ENCODE measurements at places on chromosomes 11 and 22. TPM values are rescaled to one million over a fixed set of nuclear protein-coding genes. Genes with fewer than 3 reads are reported as not detected.

The CATSPERZ gene
- not detected for total RNA-seq

The ANKK1 gene
- 1.5 TPM for total RNA-seq

The GLYATL2 gene
- total RNA-seq: not detected

The FAM83F gene
- 12.8 TPM for total RNA-seq

The ARSA gene
- 44.2 TPM for total RNA-seq

- DNase-seq: no peak
Observed at GRCh38 chr11:133137270-133137669, 395.0 kb downstream of the OPCML start.

GRCh38 chr11:67023957-67024353, 1.0 kb downstream of the SYT12 start:
- no peak for DNase-seq

GRCh38 chr11:74847895-74848294, 99.2 kb downstream of the RNF169 start:
- DNase-seq: no peak

- DNase-seq: peak; percentile 77
Observed at GRCh38 chr11:131683666-131684065, 313.3 kb downstream of the NTM start.

GRCh38 chr11:82194521-82194920, 539.1 kb downstream of the FAM181B start:
- DNase-seq: no peak

- no peak for DNase-seq
Observed at GRCh38 chr22:33726294-33726734, 194.0 kb downstream of the LARGE1 start.

- DNase-seq: no peak
Observed at GRCh38 chr11:7571640-7572000, 57.8 kb downstream of the PPFIBP2 start.

DNA sequence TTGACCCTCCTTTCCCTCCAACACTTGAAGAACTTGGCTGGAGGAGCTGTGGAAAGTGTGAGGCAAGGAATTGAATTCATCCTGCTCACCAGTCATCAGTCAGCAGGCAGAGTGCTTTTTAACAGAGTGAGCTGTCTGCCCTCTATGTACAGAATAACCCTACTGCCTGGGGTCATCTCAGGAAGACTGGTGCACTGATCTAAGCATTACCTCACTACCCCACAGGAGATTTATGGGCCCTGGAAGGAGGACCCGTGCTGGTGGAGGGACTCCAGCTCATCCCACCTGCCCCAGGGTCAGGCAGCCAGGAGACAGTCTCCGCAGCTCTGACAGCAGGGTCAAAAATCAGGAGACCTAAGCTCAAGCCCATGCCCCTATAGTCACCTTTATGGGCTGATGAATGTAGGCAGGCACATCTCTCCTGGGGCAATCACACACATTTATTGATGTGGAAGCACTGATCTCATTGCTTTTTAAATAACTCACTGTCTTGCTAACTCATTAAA, 270.8 kb upstream of the SESN3 start:
- DNase-seq: no peak

- no peak for DNase-seq
Observed at GRCh38 chr11:10072142-10072541, 221.9 kb downstream of the SBF2 start.

GRCh38 chr11:57648801-57649735, 644 bp downstream of the YPEL4 start:
- DNase-seq: no peak

DNA sequence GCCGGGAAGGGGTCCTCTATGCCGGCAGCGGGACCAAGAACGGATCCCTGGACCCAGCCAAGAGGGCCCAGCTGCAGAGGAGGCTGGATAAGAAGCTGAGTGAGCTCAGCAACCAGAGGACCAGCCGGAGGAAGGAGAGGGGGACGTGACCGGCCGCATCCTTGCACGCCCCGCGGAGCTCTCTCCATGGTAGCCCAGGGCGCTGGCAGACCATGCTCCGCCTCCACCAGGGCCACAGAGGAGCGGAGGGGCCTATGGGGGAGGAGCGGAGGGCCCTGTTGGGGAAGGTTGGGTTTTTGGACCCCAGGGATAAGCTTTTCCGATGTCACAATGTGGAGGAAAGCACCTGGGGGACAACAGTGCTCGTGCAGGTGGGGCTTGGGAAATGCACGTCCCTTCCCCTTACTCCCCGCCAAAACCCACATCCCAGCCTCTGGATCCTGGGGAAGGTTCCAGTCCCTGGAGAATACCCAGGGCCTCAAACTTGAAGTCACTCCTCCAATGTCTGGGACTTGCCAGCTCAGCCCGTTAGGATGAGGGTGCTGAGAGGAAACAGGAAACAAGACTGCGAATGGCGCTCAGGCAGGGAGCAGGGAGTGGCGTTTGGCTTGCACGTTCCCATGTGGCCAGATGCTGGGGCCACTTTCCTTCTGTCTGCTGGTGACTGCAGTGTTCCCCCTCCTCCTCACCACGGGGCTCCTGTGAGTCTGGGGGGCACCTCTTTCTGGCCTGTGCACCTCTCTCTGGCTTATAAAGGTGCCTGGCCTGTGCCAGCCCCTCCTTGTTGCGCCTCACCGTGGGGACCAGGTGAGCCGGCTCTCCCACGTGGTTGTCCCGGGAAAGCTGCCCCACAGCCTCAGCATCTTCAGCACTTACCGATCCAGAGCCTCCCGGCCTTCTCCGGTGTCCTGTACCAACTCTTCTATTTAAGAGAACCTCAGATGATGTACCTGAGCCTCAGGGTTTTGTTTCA, 36.2 kb downstream of the IGHMBP2 start:
- DNase-seq: no peak

GRCh38 chr11:15072551-15073143, 746 bp upstream of the CALCB start:
- DNase-seq: no peak

DNA sequence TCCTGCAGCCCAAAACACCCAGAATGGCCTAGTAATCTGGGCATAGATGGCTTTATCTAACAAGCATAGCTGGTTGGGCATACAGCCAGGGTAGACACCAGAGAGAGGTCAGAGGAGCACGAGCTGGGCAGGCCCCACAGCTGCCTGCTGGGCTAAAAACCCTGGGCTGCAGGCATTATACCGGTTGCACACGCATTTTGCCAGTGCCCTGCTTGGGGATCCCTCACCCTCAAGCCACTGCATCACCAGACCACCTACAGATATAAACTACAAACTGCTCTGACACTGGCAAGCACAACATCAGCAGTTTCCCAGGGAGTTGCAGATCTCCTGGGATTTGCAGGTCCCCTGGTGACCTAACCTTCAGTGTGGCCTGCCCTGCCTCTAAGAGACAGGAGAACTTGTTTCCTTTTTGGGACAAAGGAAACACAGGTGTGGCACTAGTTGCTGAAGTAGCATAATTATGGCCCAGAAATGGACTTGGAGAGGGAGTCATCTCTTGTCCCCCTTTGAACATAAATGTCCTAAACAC, 79.1 kb upstream of the SC5D start:
- DNase-seq: no peak
